Activated CD8-positive, alpha-beta memory T cell treated with anti-CD3 and anti-CD28 coated beads for 48 hours (primary cell): ENCODE measurements at places on chromosomes 4 and X.

GRCh38 chr4:72442147-72442546, 126.9 kb downstream of the ADAMTS3 start:
- DNase-seq, result no peak

DNA sequence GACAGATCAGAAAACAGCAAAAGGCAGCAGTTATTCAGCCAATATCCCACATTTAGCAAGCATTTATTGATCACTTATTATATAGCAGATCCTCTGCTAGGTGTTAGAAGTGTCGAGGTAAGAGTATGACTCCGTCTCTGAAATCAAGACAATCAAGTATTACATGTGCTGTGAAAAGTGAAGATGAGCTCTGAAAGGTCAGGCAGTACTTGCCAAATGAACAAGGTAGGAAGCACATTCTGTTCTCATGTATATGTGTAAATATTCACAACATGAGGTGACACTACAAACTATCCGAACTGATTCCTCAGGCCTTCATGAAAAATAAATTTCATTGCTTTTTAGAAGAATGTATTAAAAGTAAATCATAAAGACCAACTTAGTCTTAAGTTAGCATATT, 15.3 kb downstream of the ATP1B4 start:
- no peak for DNase-seq

DNA sequence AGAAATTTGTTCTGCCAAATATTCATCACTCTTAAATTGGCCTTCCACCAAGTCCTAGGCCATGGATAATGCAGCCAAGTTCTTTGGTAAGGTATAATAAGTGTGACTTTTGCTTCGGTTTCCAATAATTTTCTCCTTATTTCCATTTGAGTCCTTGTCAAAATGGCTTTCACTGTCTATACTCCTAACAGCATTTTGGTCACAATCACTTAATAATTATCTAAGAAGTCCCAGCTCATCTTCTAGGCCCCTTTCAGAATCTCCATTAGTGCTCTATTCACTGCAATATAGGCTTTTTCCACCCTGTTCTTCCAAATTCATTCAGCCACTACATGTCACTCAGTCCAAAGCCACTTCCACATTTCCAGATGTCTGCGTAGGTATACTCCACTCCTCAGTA, 51.0 kb upstream of the SPIN4 start:
- DNase-seq, result no peak

- no peak for DNase-seq
These were observed 84.5 kb downstream of the AASDH start for GRCh38 chr4:56302760-56303159.

GRCh38 chr4:94359221-94359620, 16.6 kb upstream of the HPGDS start:
- DNase-seq, result no peak

GRCh38 chr4:184343502-184344177, 126.0 kb upstream of the ENPP6 start:
- no peak for DNase-seq

GRCh38 chr4:183345261-183345660, 23.0 kb upstream of the CLDN24 start:
- no peak for DNase-seq

DNA sequence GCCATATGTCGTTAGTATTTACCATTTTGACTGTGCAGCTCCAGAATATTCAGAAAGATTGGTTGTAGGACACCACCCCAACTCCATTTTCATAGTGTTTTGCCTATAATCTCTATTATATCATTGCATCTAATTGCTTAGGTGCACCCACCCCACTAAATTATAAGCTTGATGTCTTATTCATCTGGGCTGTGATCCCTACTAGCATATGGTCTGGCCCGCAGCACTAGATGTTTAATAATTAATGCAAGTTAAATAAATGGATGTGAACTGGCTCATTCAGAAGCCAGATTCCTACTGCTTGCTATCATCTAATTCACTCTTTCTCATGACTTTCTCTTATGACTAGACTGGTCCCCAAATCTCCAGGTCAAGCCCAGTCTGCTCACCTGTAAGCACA, 143.5 kb downstream of the RELL1 start:
- no peak for DNase-seq

- no peak for DNase-seq
These were observed 260.7 kb downstream of the COL25A1 start for GRCh38 chr4:109041463-109042360.

DNA sequence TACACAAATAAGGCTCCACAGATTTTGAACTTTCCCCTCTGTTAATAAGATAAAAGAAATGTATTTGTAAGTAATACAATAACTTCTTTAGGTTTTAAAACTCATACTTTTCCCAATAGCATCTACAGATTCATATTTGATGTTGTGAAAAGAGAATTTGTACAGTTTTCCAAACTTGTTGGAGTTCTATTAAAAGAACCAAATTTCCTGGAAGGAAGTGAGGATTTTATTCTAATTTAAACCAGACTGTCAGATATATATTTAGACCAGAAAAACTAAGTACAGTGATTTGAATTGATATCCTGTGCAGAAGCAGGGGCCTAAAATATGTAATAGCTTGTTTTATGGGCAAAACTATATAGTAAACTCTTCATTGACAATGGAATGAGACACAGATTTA, 53.7 kb downstream of the NAA11 start:
- no peak for DNase-seq

- no peak for DNase-seq
These were observed 435.6 kb downstream of the PCDH10 start for GRCh38 chr4:133584714-133585113.

GRCh38 chr4:18134111-18134510, 112.6 kb upstream of the LCORL start:
- no peak for DNase-seq
